AG08395 (cell line): ENCODE measurements at places on chromosomes 3 and 15.
A peak's percentile ranks its signal among the peaks of the same experiment; 100 is the strongest.

DNA sequence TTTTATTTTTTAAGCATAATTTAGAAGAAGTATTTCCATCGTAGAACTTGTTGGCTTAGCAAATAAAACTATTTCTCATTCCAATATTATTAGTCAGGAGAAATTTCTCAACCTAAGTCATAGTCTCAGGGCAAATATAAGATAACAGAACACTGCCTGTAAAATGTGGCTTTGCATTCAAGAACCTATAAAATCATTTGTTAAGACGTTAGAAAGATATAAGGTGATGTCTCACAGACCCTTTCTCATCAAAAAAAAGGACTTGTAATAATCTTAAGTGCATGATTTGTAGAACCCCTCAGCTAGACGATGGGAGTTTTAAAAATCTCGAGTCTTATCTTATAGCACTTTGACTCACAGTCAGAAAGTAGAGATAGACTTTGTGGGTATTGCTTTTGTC, 314.7 kb upstream of the CFAP20DC start:
- no peak for DNase-seq

DNA sequence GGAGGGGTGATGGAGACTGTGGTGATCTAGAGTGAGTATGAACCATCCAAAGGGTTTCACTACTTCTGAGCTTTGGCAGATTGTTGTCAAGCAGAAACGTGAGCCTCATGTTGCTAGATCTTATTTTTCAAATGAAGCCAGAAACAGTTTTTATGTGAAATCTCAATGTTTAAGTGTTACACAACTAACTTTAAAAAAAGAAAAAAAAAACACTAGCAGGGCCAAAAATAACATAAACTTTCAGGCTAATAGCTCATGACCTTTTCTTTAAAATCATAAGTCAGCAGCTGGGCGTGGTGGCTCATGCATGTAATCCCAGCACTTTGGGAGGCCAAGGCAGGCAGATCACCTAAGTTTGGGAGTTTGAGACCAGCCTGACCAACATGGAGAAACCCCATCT, 2.1 kb upstream of the HTR3D start:
- no peak for DNase-seq

DNA sequence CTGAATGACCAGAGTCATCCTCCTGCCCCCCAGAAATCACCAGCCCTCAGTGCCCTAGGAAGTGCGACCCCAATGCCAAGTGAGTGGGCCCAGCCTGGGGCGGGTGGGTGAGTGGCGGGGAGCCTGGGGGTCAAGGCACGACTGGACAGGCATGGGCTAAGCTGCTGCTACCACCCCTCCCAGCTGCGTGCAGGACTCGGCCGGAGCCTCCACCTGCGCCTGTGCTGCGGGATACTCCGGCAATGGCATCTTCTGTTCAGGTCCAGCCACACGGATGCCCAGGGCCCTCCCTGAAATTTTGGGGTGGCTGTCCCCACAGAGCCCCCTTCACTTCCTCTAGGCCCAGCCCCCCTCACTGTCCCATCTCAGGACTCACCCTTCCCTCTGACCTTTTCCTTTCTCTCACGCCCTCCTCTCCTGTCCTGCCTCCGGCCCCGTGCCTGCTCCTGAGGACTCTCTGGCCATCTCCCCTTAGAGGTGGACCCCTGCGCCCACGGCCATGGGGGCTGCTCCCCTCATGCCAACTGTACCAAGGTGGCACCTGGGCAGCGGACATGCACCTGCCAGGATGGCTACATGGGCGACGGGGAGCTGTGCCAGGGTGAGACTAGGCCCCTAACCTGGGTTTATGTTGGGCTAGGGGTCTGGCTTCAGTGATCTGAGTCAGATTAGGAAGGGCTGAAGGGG, 17.0 kb downstream of the NT5DC2 start:
- no peak for DNase-seq

DNA sequence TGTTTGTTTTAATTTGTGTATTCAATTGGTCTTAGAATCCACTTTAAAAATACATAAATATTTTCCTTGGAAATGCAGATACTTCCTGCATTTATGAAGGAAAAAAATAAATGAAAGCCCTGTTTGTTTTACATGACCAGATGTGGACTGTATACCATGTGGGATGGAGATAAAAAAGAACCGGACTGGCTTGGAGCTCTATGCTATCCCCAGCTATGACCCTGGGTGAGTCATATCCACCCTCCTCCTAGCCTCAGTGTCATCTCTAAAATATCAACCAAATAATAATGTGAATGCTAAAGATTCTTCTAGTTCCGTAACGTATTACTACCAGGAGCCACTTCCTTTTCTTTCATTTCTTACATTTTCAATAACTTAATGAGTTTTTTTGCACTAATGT, 44.5 kb upstream of the PDZRN3 start:
- DNase-seq = peak; percentile 31
